Activated naive CD4-positive, alpha-beta T cell treated with anti-CD3 and anti-CD28 coated beads, Interleukin-2, amount 10 ng/mL, durations not matched to agents 7 days and 5 days (primary cell): ENCODE measurements at places on chromosomes 13 and 19.

DNA sequence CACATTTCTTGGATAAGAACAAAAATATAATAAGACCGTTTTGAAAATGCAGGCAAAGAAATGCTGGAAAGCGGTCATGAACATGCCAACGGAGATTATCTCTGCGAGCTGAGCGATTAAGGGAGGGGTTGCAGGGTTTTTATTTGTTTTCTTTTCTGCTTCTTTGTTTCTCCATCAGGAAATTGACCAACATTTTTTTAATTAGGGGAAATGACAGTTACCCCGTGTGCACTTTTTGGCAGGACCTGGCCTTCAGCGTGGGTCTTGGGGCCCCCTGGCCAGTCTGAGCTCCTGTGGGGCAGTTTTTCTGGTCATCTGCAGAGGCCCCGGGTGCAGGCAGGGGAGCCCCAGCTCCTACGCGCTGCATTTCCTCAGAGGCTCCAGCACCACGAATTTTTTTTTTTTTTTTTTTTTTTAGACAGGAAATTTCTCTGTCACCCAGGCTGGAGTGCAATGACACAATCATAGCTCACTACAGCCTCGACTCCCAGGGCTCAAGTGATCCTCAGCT, 31.3 kb upstream of the HOMER3 start:
- no peak for DNase-seq

DNA sequence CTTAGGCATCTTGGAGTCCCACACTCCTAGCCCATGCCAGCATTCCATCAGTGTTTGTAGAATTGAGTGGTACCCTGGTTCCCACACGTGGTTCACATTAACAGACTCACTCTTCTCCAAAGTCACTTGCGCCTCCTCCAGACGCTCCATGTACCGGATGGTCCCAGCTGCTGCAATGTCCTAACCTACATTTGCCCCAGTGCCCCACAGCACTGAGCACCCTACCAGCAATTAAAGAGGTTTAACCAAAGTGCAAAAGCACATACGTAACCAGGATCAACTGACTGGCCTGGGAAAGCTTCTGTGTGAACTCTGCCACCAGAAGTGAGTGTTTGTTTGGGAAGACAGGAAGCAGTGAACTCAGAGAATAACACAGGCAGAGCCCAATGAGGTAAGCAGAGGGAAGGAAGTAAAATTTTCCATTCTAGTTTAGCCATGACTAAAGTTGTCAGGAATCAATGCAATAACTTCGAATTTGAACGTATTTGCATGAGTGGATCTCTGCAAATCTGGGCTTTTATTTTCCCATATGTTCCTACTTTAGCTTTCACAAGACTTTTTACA, 7.3 kb upstream of the MEDAG start:
- no peak for DNase-seq

DNA sequence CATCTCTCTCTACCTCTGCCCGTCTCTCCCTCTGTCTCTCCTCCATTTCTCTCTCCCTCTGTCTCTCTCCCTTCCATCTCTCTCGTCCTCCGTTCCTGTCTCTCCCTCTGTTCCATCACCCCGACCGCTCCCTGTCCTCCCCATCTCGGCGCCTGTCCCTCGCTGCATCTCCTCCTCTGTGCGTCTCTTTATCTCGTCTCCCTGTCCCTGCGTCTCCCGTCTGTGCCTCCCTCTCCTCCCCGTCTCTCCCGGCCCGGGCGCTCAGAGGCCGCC, 4.6 kb downstream of the GRIN2D start:
- DNase-seq, result peak; percentile 32

DNA sequence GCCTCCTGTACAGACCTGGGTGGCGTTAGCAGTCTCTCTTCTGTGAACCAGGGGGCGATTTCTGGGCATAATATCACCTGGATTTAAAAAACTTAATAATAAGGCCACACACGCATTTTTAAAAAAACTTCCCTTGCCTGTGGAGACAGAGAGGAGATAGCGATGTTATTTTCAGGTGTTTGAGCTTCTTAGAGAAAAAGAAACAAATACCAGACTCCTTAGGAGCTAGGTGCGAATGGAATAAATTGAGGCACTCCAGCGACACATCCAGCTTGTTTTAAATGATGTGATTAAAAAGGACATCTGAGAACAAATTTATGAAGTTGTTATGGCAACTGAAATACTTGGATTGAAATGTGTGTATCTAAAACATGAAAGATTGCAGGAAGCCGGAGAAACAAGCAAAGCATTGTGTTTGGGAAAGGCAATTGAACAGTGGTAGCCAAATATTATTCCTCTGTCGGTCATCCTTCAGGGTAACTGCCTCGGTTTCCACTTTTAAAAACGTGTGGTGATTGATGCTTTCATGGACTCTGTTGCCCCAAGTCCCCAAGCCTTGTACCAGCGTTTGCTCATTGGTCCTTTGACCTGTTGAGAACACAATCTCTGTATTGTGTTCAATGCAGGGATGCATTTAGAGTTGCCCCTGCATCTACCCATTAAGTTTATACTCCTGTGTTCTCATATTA, 158.7 kb downstream of the TM9SF2 start:
- DNase-seq, result no peak

- DNase-seq, result no peak
Observed at GRCh38 chr13:92825938-92826596, 400.5 kb upstream of the GPC6 start.

DNA sequence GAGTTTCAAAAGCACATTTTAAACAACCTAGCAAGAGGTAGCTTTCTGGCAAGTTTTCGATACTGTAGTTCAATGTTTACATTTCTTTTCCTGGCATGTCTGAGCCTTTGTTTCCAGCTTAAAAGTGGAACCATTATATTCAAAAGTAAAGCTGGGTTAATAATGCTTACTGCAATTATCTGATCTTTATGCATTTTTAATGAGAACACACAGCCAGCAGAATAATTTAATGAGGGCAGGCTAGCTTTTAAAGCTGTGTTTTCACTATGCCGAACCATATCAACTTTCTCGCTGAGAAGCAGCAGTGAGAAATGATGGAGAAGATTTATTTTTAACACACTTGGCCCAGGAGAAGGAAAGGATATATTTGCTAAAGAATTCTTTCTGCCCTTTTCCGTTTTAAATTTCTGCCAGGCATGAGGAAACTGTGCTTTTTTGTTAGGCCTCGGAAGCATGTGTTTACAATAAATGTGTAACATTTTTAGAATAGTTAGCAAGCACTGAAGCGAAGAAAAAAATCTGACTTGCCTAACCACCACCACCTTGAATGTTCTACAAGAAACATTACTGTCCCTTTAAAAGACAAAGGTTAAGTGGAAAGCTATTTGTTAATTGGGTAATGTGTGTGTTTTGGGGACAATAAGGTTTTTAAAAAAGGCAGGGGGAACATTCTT, 1.0 kb downstream of the MBNL2 start:
- DNase-seq, result no peak

GRCh38 chr13:59924256-59924655, 239.5 kb downstream of the DIAPH3 start:
- DNase-seq, result no peak

DNA sequence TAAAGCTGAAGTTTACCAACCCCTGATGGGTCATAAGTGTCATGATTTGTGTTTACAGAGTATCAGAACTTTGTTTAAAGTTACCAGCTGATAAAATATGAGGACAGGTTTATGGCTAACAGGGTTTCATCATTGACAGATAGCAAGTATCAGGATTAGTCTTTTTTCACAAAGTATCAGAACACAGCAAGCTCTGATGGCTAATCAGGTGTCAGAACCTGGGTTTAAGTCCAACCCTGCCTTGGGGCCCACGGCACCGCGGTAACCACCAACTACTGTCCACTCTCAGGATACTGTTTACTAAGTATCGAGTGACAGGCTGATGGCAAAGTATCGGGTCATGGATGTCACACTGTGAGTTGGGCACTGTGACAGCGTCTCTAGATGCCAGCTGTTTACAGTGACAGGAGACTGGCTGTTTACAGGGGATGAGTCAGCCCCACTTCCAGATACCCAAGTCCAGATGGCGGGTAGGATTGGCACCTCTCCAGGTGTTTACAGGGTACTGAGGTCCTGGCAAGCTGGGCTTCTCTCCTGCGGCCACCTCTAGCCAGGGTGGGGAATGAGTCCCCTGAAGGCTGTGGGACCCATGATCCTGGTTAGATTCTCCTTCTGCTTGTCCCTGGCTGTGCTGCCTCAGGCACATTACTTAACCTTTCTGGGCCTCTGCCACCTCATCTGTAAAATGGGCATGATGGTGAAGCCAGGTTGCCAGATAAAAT, 21.8 kb downstream of the ARRDC2 start:
- DNase-seq, result no peak

GRCh38 chr13:36509369-36509768, 77.1 kb downstream of the CCNA1 start:
- no peak for DNase-seq

- no peak for DNase-seq
Observed at GRCh38 chr19:29542776-29543175, 17.0 kb downstream of the VSTM2B start.

DNA sequence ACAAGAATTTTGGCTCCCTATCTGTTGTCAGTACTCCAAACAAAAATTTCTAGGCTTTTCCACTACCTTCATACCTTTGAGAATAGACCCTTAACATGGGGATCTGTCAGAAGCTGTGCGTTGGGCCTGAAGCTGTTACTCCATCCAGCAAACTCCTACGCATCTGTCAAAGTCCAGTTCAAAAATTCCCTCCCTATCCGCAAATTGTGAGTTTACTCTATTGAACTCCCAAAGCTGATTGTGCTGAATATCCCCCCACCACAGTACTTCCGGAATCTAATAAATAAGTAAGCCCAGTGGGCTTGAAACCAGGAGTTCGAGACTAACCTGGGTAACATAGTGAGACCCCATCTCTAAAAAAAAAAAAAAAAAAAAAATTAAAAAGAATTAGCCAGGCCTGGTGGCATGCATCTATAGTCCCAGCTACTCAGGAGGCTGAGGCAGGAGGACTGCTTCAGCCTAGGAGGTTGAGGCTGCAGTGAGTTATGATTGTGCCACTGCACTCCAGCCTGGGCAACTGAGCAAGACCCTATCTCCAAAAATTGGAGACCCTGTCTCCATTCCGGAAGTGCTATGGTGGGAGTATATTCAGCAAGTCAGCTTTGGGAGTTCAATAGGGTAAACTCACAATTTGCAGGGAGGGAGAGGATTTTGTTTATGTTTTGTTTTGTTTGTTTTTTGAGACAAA, 930 bp upstream of the FBN3 start:
- no peak for DNase-seq

DNA sequence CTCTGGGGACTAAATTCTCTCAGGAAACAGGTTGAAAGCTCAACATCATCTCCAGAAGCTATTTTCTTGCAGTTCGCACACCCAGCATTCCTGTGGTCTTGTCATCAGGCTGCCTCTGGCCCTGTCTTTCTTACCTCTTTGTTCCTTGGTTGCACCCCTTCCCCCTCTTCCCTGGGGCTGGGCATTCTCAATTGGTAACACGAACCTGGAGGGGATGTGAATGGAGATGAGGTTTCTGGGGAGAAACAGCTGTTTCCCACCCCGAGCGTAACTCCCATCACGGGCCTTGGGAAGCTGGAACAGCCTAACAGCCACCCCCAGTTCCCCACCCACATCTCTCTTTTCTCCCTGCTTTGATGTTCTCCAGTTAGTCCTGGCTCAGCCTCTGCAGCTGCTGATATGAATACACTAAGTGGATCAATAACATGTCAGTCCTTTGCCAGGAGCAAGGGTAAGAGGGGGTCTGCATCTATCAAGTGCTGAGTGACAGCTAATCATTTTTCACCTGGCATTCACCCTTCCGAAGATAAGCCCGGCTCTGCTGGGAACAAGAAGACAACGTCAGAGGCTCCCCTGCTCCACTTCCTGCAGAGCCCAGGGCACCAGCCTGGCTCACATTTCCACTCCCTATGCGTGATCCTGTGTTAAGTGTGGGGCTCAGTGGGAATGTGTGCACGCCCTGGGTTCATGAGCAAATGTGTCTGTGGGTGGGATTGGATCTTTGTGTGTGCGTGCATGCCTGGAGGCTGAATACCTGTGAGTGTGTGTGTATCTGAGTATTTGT, 74.0 kb upstream of the KCTD15 start:
- DNase-seq, result no peak

DNA sequence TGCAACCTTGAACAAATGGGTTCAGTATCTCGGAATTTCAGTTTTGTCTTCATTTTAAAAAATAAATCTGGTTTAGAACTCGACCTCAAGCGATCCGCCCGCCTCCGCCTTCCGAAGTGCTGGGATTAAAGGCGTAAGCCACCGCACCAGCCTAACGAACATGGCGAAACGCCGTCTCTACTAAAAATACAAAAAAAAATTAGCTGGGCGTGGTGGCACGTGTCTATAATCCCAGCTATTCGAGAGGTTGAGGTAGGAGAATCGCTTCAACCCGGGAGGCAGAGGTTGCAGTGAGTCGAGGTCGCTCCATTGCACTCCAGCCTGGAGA, 571 bp downstream of the ZNF302 start:
- DNase-seq, result no peak
